Mucosa of descending colon (tissue), 3 donors: ENCODE measurements at places on chromosomes 2 and 18.

DNA sequence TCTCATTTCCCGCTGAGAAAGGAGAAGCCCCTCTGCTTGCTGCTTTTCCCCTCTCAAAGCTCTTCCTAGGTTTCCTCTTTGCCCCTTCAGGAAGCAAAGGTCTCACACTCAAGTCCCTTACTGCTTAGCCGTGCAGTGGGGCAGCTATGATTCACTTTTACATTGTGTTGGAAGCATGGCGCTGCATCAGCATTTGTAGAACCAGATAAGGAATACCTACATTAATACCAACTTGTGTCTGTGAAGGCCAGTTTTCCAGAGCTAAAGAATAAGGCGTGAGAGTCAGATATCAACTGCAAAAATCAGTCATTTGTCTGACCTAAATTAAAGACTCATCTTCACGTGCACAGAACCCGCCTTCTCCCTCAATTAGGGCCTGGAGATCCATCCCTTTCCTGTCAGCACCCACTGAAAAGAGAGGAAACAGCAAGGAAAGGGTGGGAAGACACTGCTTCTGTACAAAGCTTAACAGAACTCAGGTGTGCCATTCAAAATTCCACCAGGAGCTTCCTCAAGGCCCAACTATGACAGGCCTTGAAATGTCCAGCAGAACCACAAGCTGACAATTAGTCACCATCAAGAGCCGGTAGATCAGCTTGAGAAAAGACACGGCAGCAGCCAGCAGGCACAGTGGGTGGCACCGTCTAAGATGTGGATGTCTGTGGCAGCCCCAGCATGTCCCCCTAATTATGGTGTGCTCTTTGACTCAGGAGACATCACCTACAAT is 16.1 kb upstream of the XDH start:
- DNase-seq, result no peak

DNA sequence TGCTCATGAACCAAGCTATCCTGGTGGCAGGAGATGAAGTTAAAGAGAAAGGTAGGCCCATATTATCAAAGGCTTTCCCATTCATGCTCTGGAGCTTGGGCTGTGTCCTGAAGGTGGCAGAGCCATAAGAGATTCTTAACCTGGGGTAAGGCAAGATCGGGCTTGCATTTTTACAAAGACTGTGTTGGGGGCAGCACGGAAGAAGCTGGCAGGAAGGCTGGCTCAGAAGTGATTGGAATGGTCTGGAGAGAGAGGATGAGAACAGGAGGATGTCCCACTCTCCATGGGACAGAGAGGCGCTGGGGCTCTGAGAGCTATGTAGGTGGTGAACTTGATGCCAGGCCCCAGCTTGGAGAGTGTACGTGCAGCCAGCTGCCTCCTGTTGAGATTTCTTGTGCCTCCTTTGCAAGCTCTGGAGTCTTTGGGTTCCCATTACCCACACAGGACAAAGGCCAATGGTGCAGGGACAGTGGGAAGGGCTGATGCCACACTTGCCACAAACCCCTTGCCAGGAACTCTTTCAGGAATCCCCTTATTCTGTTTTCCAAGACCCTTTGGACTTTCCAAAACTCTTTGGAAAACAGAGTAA is 40.6 kb upstream of the FZD5 start:
- no peak for DNase-seq

GRCh38 chr2:69608109-69608508 is 35.4 kb downstream of the AAK1 start:
- peak; percentile 35 for DNase-seq

DNA sequence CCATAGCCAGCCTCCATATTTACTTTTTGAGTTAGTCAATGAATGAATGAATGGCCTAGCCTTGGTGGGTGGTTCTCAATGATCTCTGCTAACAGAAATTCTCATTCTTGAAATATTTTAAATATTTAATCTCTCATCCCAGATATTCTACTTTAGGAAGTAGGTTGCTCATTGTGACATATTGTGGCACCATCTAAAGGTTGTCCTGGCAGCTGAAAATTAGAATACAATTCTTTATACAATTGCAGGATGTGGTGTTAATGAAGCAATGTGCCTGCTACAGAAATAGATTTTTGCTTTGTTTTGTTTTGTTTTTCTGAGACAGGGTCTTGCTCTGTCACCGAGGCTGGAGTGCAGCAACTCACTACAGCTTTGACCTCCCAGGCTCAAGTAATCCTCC is 35.8 kb downstream of the SCG2 start:
- DNase-seq, result no peak

- no peak for DNase-seq
Measured at GRCh38 chr2:86477349-86477748, 36.2 kb downstream of the KDM3A start.

- DNase-seq, result peak; percentile 28
Measured at GRCh38 chr18:37450434-37451132, 115.0 kb downstream of the CELF4 start.

GRCh38 chr18:38023871-38024270 is 458.3 kb upstream of the CELF4 start:
- no peak for DNase-seq

DNA sequence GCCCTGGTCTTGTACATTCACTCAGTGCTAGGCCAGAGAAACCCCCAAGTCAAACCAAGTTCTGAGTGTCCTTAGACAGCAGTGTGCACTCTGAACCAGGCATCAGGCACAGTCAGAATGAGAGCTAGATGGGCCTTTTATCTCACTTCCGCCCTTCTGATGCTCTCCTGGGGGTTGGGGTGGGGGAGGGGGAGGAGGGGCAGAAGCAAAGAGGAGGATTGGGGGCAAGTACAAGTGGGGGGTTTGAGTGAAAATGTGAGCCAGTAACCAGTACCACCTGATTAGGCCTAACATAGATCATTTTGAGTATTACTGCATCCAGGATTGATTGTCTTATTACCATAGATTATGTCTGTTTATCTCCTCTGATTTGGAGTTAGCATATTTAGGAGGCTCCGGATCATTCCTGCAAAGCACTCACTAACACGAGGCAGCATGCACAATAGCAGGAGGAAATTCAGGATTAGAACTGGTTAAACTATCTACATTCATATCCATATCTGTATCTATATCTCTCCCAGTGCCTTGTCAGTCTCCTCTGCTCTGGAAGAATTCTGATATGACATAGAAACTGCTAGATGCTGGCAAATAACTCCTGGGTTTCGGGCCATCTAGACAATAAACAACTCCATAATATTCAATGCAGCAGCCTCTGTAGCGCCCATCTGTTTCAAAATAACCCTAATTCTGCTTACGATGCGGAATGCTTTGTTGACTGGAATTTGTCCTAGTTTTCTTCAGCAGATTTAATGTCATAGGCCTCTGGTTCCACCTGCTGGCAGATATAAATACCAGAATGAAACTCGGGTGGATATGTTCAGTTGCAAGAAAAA is 149.1 kb downstream of the RHBDD1 start:
- peak; percentile 59 for DNase-seq

DNA sequence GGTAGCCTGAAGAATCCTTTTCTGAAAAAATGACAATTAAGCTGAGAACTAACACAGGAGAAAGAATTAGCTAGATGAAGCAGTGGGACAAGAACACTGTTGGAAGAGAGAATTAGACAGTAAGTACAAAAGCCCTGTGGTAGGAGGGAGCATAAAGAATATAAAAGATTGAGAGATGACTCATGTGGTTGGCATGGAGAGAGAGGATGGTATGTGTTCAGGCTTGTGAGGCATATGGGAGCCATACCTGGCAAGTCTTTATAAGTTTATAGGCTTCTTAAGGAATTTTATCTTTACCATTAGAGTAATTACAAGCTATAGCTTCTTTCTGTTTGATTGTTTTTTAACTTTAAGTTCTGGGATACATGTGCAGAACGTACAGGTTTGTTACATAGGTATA is 325.0 kb downstream of the ARL6IP6 start:
- no peak for DNase-seq

- peak; percentile 76 for DNase-seq
Measured at GRCh38 chr2:98460573-98461497, 16.2 kb downstream of the INPP4A start.

DNA sequence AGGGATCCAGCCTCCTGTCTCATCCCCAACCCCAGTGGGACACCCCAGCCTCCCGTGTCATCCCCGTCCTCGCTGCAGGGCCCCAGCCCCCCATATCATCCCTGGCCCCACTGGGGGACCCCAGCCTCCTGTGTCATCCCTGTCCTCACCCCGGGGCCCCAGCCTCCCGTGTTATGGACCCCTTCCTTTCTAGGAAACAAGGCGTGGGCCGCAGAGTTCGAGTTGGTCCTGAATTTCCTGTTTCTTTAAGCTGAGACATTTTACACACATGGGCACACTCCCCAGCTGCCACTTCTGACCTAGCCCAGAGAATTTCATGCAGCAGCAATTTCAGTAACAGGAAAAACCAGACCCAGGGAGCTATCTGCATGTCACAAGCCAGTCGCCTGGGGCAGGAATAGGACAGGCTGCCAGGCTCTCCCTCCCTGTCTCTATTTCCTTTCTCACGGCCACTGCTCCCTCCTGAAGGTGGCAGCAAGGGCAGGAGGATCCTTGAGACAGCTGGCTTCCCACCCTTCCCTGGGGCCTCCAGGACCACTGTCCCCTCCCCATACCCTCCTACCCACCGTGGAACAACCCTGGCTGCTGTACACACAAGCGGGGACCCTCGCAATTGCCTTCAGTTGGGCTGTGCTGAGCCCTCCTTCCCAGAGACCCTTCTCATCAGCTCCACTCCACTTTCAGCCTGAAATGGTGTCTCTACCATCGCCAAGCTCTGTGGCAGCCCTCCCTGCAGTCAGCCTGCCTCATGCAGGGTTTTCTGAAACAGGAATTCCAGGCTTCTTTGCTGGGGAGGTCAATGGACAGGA is 141.9 kb upstream of the ID2 start:
- peak; percentile 83 for DNase-seq

DNA sequence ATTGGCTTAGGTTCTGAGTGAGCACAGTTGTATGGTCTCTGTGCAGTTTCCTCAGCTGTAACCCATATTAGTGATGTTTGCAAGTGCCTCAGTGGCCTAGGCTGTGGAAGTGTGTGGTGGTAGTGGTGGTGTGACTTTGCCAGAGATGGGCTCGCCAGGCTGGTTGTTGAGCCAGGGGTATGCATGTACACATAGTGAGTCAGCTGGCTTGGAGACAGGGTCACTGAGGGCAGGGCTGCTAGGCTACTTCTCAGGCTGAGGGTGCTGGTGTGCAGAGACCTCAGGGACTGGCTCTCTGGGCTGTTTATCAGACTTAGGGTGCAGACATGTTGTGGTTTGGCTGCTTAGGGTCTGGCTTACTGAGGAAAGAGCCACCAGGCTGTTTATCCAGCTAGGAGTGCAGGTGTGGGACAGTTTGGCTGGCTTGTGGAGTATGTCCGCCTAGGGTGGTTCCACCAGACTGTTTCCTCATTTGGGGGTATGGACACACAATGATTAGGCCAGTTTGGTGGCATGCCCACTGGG is 15.0 kb downstream of the APLF start:
- no peak for DNase-seq

- DNase-seq, result no peak
Measured at GRCh38 chr18:74226156-74226555, 65.6 kb downstream of the CYB5A start.

DNA sequence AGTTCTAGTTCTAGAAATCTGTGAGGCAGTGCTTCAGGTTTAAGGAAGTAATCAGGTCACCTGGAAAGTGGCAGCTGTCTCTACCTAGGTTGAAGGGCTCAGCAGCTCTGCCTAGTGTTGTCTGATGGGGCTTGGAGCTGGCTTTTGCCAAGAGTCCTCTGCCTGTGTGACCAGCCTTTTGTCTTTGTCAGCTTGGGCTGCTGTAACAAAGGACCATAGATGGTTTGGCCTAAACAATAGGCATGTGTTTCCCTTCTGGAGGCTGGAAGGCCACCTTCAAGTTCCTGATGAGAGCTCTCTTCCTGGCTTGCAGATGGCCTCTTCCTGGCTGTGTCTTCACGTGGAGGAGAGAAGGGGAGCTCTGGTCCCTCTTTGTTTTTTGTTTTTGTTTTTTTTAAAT is 13.3 kb downstream of the UBE2F start:
- no peak for DNase-seq

DNA sequence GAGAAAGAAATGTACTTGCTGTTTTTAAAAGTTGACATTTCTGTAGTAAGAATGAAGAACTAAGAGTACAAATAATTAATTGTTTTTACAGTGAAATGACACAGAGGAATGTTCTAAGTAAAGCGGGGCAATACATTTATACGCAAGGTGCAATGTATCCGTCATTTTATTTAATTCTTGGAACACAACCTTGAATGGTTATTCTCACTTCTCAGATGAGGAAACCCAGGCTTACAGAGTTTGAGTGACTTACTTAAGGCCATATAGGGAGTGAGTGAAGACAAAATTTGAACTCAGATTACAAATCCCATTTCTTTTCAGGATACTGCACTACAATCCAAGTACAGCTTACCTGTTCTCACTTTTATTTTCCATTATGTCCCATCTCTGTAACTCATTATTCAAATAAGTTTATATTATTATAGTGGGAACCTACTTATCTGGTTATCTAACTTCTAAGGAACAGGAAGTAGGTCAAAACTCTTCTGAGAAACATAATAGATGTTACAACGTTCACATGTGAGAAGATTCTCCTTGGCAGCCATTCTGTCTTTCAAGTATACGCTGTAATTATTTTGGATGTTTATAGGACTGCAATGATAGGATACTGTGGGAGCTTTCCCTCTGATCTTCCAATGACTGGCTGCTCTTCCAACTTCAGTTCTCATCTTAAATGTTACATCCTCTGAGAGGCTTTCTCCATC is 12.3 kb upstream of the STK17B start:
- no peak for DNase-seq

- peak; percentile 62 for DNase-seq
Measured at GRCh38 chr2:86704459-86704971, 15.6 kb upstream of the RMND5A start.

DNA sequence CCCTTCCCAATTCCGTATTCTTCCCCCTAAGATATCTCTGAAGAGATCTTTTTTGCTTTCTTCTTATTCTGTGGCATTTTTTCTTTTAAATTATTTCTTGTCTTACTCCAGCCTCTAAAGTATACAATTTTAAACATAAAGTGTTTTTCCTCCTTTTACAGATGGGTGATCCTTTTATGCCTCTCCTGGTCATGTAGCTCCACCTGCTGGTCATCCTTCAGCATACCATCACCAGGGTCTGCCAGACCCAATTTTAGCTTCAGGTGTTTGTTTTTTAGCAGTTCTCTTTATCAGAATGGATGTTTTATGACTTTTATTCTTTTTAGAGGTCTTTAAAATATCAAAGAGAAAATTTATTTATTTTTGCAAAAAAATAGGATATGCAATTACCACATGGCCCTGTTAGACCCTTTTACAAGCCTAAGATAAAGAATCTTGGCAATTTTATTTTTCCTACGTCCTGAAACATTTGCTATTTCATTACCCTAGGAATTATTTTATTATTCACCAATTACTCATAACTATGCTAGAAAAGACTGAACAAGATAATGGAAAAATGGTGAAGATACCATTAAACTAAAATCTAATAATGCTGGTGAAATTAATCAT is 55.5 kb downstream of the PIGN start:
- DNase-seq, result no peak
